HCT116 (cell line): ENCODE measurements at places on chromosomes 7 and 10. TPM values are rescaled to one million over a fixed set of nuclear protein-coding genes. Genes with fewer than 3 reads are reported as not detected.

The PTPRN2 gene
- total RNA-seq = 2.1 TPM

The GIMAP4 gene
- total RNA-seq = 0.49 TPM

The SLC16A12 gene
- total RNA-seq = not detected

The HIP1 gene
- 22.1 TPM for total RNA-seq

The OPN4 gene
- not detected for total RNA-seq

The CADPS2 gene
- 7.5 TPM for total RNA-seq

The STOX1 gene
- total RNA-seq = 5.9 TPM

The ZMIZ1 gene
- total RNA-seq = 28.4 TPM

The LIMK1 gene
- 56.3 TPM for total RNA-seq

The ANXA8L1 gene
- not detected for total RNA-seq

The BAG3 gene
- total RNA-seq = 57.0 TPM

The CRPPA gene
- total RNA-seq = 1.6 TPM

The BLNK gene
- 0.59 TPM for total RNA-seq

The UBE3C gene
- total RNA-seq = 68.3 TPM

The IFIT2 gene
- 1.0 TPM for total RNA-seq

The DGKB gene
- 0.05 TPM for total RNA-seq

The SLC13A1 gene
- not detected for total RNA-seq

The CRYGN gene
- total RNA-seq = not detected

The CPEB3 gene
- 3.0 TPM for total RNA-seq

The PAX4 gene
- not detected for total RNA-seq

The NCAPG2 gene
- 73.1 TPM for total RNA-seq

The KLF14 gene
- total RNA-seq = 0.93 TPM

The LEP gene
- not detected for total RNA-seq

The TACR2 gene
- total RNA-seq = not detected

The MGMT gene
- 11.5 TPM for total RNA-seq

The ATXN7L1 gene
- 11.5 TPM for total RNA-seq

The GPR37 gene
- 2.2 TPM for total RNA-seq
